ENCODE measurements at places on chromosomes 1 and 21.

- DNase-seq, result no peak
Measured at GRCh38 chr1:210626341-210626740, 297.6 kb downstream of the HHAT start.

- no peak for DNase-seq
Measured at GRCh38 chr1:166840309-166841274, 1.3 kb downstream of the POGK start.

- no peak for DNase-seq
Measured at GRCh38 chr1:99599678-99600175, 46.2 kb upstream of the PALMD start.

- DNase-seq, result no peak
Measured at GRCh38 chr1:186202271-186202764, 172.7 kb downstream of the TPR start.

DNA sequence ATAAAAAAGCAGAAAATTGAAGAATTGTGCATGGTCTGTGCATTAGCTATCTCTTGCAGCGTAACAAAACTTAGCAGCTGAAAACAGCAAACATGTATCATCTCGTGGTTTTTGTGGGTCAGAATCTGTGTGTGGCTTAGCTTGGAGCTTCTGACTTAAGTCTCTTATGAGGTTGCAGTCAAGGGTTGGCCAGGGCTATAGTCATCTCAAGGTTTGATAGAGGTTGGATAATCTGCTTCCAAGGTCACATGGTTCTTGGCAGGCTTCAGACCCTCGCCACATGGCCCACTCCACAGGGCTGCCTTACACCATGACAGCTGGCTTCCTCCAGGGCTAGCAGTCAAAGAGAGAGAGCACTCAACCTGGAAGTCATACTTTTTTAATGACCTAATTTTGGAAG, 35.9 kb downstream of the CNST start:
- DNase-seq, result no peak

- no peak for DNase-seq
Measured at GRCh38 chr1:27618341-27619082, 14.6 kb upstream of the AHDC1 start.

DNA sequence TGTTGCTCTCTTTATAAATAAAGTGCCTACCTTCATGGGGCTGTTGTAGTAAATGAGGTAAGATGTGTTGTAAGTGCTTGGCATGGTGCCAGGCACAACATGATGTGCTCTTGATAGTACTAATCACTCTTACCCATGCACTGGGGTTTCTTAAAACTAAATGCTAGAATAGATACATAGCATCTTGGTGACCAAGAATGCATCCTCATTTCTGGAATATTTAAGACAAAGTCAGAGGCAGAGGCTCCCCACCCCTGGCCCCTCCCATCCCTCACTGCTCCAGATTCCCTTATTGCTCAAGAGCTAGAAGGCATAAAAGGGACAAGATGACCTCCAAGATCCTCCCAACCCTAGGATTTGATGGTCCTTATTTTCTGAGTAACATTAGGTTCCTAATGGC, 61.3 kb downstream of the GLUL start:
- DNase-seq, result no peak

DNA sequence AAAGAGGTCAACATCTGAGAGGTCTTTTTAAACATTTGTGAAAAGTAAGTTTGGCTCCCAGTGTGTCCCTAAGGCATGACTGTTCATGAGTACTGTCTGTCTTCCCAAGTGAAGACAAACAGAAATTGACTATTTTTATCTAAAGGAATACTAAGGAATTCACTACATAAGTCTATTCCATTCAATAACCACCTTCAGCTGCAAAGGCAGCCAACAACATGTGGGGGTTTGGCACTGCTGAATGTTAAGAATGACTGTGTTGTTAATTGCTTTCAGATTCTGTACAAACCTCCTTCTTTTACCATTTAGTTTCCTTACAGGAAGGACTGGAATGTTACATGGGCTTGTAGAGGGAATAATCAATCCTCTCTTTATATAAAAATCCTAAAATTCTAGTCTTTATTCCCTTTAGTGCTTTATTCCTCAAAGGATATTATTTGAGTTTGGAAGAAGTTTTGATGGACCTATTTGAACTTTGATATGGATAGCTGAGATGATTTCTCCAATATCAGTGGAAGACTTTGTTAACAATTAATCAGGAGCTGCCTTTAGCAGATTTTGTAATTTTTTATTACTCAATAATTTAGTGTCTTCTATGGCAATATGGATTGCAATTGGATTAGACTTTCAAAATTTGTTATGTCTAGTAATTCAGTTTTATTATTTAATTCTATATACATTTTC, 201.7 kb upstream of the CHRM3 start:
- no peak for DNase-seq

DNA sequence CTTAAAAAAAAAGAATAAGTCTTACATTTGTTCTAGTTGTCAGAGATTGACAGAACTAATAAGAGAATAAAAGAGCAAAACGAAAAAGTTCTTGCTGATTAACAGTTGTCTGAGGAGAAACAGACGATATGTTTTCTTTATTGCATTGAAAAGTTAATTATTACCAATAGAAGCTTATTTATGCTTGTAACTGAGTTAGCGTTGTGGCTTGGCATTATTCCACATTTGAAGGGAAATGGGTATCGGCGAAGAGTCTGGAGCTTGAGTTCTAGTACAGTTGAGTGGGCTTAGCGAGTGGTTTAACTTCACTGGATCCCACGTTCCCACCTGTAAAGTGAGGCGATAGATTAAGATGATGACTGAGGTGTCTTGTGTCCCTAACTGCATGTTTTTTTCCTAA, 109.0 kb downstream of the SDCCAG8 start:
- no peak for DNase-seq

DNA sequence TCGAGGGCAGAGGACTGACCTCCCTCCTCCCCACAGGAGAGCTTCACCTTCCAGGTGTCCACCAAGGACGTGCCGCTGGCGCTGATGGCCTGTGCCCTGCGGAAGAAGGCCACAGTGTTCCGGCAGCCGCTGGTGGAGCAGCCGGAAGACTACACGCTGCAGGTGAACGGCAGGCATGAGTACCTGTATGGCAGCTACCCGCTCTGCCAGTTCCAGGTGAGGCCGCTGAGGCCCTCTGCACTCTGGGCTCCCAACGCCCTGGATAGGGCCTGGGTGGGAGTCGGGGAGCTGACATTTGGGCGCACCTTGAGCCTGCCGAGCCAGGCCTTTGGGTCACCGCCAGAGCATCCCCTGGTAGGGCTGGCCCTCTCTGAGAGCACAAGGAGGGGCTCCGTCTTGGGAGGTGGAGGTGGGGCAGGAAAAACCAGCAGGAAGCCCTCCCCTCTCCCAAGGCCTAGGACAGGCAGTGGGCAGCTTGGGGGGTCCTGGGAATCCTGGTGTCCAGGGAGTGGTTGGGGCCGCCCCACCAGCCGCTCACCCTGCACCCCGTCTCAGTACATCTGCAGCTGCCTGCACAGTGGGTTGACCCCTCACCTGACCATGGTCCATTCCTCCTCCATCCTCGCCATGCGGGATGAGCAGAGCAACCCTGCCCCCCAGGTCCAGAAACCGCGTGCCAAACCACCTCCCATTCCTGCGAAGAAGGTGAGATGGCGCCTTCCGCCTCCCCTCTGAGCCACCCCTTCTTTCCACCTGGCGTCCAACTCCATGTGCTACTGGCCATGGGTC, 65.1 kb downstream of the PIK3CD start:
- no peak for DNase-seq

GRCh38 chr1:54810153-54810942, 9.2 kb upstream of the TTC22 start:
- peak; percentile 66 for DNase-seq

DNA sequence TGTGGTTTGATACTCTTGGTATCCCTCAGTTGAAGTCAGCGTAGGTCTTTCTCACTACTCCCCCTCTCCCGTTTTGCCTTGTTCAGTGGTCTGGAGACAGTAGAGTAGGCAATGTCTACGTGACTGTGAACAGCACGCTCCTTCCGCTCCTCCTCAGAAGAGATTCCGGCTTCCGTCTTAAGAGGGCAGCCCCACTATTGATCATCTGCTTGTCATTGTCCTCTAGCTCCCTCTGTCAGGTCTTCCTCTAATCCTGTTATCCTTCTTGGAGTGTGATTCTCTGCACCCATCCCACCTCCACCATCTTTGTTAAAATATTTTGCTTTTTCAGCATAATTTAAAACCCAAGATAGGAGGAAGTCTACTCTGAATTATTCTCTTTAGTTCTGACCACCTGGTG, 129.9 kb upstream of the KCNK2 start:
- DNase-seq, result no peak

DNA sequence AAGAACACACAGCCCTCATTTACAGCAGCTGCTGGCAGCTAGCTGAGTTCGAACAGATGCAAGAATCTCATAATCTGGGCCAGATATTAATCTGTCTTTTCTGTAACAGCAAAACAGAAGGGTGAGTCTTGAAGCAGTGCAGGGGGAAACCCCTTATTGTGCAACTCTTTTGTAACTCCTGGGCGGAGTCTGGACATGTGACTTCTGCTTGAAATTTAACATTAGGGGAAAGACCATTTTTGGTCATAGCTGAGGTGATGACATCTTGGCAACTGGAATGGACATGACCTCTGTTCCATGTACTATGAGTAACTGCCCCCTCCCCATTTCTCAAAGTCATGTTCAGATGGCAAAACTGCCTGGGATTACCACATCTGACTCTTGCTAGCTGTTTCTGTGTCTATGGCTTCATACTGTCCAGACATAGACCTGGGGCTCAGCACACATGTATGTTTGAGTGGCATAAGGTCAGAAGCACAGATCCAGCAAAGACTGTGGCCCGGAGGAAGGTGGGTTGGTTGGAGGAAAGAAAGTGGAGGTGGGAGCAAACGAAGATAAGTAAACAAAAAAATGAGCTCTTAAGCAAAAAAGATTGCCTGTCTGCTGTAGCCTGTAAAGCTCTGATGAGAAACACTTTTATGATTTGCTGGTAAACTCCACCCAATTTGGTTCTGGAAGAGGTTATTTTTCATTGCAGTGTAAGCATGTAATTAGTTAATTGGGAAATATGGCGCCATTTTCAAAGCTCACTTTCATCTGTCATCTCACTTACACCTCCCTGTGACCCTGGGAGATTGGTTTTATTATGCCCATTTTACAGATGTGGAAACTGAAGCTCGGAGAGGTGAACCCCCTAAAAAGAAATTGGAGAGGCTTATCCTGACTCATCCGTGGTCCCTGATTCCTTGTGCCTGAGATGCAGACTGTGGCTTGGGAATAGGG, 26.1 kb downstream of the ETS2 start:
- DNase-seq, result peak; percentile 44

GRCh38 chr1:48229317-48229716, 6.8 kb downstream of the SLC5A9 start:
- DNase-seq, result no peak

GRCh38 chr1:87902830-87903229, 574.1 kb downstream of the LMO4 start:
- no peak for DNase-seq

DNA sequence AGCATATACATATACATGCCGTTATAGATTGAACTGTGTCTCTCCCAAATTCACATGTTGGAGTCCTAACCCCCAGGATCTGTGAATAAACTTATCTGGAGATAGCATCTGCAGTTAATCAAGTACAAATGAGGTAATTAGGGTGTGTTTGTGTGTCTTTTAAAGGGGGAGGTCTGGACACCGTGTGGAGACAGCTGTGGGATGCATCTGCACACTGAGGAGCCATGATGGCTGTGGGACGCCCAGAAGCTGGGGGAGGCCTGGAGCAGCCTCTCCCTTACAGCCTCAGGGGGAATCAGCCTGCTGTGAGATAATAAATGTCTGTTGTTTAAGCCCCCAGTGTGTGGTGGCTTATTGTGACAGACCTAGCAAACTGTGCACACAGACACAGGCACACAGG, 51.8 kb upstream of the COL18A1 start:
- DNase-seq, result no peak

DNA sequence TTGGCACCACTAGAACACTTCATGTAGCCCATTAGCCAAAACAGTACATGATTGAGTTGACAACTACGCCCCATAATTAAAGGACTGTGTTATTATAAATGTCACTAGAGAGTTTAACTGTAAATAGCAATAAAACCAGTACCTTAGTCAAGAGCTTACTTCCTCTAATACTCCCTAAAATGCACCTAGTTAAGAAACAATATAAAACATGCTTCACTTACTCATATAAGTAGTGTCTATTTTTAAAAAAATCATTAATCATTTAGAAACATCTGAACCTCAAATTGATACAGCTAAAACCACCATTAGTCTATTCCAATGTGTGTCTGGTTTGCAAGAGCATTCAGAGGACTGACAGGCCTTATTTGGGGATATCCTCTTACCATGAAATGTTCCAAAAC, 25.3 kb downstream of the PTP4A2 start:
- no peak for DNase-seq

DNA sequence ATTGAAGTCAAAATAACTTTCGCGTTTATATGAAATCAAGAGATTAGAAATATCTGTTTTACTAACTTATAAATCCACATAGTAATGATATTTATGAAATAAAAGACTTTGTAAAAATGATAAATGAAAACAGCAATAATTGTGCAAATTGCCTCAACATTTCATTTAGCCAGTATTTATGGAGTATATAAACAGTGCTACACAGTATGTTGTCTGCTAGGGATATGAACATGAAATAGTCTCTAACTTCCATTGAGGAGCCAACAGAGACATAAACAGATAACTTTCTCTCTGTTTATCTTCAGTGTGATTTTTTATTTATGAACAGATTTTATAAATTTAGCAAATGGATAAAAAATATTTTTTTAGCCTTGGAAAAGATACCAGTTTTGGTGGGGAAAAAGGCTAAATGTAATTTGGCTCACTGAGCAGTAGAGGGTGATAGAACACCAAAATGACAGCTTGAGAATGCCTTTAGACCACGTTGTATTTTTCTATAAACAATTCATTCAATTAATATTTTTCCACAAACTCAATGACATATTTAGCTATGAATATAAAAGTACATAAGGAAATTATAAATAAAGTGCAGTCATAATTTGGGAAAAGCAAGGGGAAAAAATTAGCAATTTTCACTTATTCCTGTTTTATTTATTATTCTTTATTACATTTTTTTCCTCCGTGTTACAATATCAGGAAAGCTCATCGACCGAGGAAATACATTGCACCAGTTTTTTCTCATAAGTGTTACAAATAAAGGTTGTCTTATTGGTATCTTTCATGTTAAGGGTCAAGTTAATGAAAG, 47.5 kb upstream of the EEIG2 start:
- DNase-seq, result no peak

DNA sequence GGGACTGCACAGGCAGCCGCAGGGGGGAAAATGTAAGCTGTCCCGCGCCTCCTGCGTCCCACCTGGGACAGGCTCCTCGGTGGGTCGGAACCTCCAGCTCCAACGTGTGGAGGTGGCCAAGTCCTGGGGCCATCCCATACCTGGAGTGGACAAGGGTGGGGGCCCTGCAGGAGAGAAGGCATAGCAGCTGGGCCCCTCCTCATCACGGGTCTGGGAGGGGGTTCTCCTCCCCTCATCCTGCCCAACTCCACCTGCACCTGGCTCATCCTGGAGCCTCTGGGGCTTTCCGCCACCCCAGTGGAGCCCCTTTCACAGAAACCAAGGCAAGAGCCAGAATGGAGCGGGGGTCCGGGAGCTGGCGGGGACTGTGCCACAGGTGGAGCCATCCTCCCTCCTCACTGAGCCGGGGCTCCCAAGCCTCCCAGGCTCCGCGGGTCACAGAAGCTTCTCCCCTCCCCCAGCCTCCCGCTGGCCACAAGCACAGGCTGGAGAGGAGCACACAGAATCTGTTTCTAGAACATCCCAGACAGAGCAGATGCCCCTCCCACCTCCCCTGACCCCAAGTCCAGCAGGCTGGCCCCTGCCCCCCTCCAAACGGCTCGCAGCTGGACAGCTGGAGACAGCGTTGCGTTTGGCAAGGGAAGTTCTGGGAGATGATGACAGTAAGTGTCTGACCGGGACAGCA, 65.8 kb downstream of the MEGF6 start:
- no peak for DNase-seq
